ENCODE measurements at places on chromosomes 3 and 15.

- no peak for DNase-seq
Observed at GRCh38 chr3:3053974-3054373, 56.2 kb downstream of the IL5RA start.

- no peak for DNase-seq
Observed at GRCh38 chr3:557972-558371, 361.4 kb downstream of the CHL1 start.

DNA sequence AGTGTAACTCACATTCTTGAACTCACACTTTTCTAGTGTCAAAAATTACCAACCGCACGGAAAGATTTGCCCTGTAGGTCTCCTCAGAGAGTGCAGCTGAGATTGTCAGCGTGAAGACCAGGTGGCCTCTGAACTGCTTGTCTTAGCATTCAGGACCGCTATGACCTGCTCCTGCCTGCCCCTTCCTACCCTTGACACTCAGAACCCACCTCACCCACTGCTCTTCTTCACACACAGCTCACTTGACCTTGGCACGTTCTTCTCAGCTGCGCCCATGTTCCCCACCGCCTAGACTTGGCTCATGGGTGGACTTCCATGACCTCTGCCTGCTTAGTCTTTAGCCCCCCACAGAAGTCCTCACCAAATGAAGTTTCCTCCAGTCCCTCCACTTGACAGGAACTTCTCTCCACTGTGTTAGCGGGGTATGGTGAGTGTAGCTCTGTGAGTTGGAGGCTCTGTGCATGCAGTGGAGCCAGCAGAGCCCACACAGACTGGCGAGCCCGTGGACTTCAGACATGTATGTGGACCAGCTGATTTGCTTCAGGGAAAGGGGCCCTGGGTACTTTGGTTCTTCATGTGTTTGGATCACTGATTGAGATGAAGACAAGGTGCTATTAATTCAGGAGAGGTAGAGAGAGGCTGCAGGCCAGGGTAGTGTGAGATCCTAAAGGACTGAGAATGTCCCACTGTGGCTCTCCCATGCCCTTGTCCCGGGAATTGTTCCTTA, 221.3 kb downstream of the OPA1 start:
- DNase-seq: no peak

DNA sequence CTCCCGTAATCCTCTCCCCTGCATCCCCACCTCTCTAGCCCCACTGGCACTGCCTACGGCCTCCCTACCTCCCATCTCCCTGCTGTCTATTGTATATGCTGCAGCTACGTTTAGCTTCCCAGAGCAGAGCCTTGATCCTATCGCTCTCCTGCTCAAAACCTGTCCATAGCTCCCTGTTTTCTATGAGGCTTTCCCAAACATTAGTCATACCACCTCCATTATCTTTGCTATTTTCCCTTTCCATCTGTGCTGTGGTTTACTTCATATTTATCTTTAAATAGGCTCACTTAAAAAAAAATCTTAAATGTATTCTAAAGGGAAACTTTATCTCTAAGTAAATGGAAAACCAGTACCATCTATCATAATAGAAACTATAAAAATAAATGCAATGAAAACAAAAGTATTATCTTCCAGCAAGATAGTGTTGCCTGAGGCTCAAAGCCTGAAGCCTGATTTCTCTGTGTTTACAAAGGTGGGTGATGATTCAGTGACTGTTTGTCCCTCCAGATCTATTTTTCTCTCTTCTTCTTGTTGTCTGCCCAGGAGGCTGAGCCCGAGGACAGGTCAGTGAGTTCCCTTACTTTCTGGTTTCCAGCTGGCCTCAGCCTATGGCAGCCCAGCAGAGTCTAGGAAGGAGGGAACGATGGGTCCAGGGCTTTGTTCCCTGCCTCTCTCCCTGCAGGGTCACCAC, 397.1 kb upstream of the CFAP20DC start:
- DNase-seq: no peak

DNA sequence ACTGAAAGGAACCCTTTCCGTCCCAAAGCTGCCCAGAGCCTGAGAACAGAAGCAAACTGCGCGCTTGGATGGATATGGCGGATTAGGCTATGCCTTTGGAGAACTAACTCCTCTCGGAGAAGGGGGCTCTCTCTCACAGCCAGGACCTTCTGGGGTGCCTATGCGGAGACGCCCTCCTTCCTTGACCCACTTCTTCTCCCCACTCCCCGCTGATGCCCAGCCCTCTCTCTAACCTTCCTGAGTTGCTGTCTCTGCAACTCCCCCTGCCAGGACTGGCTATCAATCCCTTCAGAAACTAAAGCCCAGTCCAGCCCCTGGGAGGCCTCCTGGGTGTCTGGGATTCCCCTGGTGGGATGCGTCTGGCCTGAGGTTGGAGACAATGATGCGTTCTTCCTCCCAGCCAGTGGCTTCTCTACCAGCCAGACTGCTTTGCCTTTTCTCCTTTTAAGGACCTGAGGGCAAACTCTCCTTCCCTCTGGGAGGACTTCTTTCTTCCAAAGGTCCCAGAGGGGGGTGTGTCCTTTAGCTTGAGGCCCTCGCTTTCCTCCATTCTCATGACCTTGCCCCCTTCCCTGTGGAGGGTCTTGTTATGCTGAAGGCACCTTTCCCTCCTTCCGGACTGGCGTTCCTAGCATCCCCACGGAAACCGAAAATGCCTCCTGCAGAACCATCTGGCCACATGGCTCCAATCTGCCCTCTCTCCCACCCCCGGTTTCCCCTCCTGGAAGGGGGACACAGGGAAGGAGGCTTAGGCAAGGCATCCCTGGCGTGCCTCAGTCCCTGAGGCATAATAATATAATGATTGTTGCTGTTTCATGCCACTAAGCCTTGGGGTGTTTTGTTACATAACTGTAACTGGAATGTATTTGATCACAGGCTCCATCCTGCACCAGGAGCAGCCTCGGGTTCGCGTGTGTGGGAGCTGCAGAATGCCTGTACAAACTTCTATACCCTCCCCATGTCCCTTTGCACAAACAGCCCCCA, 63.4 kb upstream of the C15orf39 start:
- DNase-seq: no peak

DNA sequence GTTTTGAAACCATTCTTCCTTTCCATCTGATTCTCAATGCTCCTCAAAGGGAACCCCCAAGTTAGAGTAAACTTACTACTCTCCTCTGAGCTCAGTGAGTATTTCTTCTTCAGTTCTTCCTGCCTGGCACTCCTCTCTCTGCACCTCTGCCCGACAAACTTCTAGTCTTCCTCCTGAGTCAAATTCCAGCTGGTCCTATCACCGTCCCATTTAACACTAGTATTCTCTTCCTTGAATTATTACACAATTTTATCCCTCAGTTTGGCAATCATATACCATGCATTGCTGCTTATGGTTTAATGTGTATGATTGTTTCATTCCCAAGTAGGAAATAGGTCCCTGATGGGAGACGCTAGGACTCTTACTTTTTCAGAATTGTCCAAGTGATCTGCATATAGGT, 279.7 kb downstream of the MECOM start:
- DNase-seq: no peak

DNA sequence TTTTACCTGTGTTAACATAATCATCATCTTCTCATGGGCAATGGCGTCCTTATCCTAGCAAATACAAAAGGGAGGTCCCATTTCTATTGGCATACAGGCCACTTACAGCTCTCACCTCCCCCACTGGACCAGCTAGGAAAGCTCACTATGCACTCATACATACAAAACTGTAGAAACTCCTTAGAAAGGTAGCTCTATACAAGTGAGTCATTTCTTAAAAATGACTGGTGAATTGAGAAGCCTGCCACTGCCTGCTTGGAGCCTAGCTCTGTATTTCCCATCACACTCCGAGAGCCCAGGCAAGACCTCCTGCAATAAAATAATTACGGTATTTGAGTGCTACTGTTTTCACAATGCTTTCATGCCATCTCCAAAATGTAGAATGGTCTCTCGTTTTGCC, 321.8 kb downstream of the ULK4 start:
- no peak for DNase-seq

- no peak for DNase-seq
Observed at GRCh38 chr3:133213937-133214336, 175.7 kb downstream of the TMEM108 start.

DNA sequence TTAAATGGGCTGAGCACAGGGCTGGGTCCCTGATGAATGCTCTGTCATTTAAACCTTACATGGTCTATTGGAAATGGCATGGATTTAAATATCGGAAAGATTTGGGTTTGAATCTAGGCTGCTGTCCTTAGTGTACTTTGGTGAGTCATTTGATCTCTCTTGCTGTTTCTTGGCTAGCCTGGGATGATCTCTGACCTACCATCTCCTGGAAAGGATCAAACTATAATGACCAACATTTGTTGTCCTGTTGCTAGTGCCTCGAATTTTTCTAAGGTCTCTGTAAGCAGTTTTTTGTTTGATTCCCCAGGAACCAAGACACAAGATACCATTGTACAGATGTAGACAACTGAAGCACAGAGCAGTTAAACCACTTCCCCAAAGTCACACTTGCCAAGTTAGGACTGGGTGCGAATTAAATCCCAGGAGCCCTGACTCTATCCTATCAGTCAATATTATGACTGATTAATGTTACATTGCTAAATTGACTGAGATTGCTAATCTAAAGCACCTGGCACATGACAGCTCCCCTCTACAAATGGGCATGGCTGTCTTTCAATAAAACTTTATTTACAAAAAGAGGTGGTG, 244.9 kb upstream of the MCTP2 start:
- no peak for DNase-seq

- DNase-seq: no peak
Observed at GRCh38 chr3:79928687-79929408, 161.1 kb upstream of the ROBO1 start.

- DNase-seq: no peak
Observed at GRCh38 chr15:98681061-98681460, 32.7 kb downstream of the IGF1R start.

- DNase-seq: no peak
Observed at GRCh38 chr3:23580096-23580713, 225.6 kb upstream of the UBE2E1 start.

DNA sequence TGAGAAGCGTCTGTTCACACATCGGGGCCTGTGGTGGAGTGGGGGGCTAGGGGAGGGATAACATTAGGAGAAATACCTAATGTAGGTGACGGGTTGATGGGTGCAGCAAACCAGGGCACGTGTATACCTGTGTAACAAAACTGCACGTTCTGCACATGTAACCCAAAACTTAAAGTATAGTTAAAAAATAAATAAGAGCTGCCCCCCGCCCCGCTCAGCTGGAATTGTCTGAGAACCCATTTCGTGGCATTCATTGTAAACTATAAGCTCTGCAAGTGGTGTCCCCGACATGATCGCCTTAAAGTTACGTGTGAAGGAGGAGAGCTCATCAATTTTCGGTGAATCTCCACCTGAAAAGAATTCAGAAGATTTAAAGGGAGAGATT, 7.3 kb upstream of the LIPH start:
- DNase-seq: no peak

GRCh38 chr15:80944818-80945217, 44.8 kb downstream of the MESD start:
- DNase-seq: no peak

GRCh38 chr3:168273036-168273435, 177.3 kb upstream of the GOLIM4 start:
- DNase-seq: no peak

GRCh38 chr3:140443806-140444205, 234.1 kb upstream of the TRIM42 start:
- no peak for DNase-seq

DNA sequence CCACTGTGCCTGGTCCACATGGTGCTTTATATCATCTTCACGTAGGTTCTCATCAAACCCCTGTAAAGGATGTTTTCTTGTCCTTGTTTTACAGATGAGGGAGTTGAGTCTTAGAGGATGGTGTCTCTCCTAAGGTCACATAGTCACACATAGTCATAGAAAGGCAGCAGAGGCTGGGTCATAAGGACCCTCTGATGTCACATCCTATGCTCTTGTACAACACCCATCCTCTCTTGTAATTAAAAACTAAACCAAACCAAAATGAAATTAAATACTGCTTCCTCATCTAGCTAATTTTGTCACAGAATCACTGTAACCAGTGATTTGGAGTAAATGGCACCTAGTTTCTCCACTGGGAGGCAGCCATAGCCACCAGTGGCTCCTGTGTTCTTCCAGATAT, 21.8 kb upstream of the ATP1B3 start:
- no peak for DNase-seq

GRCh38 chr15:69094124-69094921, 66.1 kb upstream of the GLCE start:
- no peak for DNase-seq
